CD4-positive, alpha-beta memory T cell (primary cell): ENCODE measurements at places on chromosomes 3 and 15. TPM values are rescaled to one million over a fixed set of nuclear protein-coding genes. Genes with fewer than 3 reads are reported as not detected.

GRCh38 chr3:15629860-15630597 is 28.5 kb downstream of the BTD start:
- no peaks in the 10 kb centered on the region for H3K36me3 ChIP-seq
- peaks cover 30% of the 10 kb centered on the region for H3K4me1 ChIP-seq
- H3K27ac ChIP-seq: no peak overlapping the region
- DNase-seq: peak; percentile 74

- no peak overlapping the region for H3K4me3 ChIP-seq
- no peaks in the 10 kb centered on the region for H3K27me3 ChIP-seq
- H3K36me3 ChIP-seq: no peaks in the 10 kb centered on the region
- no peak for DNase-seq
- H3K4me1 ChIP-seq: no peaks in the 10 kb centered on the region
- H3K27ac ChIP-seq: no peak overlapping the region
These were observed 962.3 kb downstream of the EPHA3 start for GRCh38 chr3:90069748-90070147.

DNA sequence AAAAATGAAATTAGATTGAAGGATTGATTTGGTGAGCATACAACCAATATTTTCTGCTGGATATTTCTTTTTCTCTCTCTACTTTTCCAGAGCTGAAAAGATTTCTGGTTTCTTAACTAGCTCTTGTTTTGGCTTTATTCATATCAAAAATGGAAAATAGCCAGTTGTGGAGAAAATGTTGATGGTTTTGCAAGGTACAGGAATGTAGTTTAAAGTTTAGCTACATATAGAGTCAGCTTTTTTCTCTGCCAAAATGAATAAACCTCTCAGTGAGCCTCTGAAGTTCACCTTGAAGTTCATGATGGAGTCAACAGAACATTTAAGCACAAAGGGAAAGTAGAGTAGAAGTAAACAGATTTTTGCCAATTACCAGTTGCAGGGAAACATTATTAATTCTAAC is 720.5 kb upstream of the ALCAM start:
- H3K27ac ChIP-seq: no peak overlapping the region
- no peak for DNase-seq
- H3K4me3 ChIP-seq: no peak overlapping the region
- H3K4me1 ChIP-seq: no peaks in the 10 kb centered on the region

DNA sequence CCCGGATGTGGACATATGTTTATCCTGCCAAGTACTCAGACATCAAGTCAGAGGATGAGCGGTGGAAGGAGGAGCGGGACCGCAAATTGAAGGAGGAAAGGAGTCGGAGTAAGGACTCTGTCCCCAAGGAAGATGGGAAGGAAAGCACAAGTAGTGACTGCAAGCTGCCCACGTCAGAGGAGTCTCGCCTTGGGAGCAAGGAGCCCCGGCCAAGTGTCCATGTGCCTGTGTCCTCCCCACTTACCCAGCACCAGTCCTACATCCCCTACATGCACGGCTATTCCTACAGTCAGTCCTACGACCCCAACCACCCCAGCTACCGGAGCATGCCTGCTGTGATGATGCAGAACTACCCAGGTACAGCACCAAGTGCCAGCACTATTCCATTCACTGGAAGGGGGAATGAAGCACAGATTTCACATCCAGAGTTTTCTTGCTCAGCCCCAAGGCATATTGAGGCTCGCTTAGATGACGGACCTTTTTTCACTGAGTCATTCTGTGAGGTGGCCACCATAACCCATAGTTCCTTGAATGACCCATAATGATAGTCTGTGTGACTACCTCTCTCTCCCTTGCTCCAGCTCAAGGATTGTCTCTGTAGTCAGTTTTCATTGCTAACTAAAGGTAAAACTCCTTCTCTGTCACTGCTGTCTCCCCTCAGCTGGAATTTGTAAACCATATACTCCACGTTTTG is 97.1 kb downstream of the RBPMS2 start:
- H3K27ac ChIP-seq: no peak overlapping the region
- no peaks in the 10 kb centered on the region for H3K27me3 ChIP-seq
- DNase-seq: no peak
- no peak overlapping the region for H3K4me3 ChIP-seq
- no peaks in the 10 kb centered on the region for H3K4me1 ChIP-seq

DNA sequence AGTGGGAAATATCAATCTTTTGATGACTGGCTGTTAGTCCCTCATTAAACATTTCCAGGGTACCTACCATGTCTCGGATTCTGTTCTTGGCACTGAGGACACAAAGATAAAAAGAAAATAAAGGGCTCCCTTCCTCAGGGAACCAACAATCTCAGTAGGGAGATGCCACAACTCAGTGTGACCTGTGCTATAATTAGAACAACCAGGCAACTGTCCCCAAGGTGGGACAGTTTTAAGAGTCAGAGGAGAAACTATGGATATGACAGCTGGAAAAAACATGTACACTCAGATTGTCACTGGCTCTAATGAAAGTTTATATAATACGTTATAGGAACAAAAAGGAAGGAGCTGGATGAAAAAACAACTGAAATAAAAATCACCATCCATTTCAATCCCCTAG is 23.3 kb upstream of the CMTM8 start:
- H3K4me1 ChIP-seq: no peaks in the 10 kb centered on the region
- no peak for DNase-seq
- no peak overlapping the region for H3K4me3 ChIP-seq
- no peaks in the 10 kb centered on the region for H3K27me3 ChIP-seq

DNA sequence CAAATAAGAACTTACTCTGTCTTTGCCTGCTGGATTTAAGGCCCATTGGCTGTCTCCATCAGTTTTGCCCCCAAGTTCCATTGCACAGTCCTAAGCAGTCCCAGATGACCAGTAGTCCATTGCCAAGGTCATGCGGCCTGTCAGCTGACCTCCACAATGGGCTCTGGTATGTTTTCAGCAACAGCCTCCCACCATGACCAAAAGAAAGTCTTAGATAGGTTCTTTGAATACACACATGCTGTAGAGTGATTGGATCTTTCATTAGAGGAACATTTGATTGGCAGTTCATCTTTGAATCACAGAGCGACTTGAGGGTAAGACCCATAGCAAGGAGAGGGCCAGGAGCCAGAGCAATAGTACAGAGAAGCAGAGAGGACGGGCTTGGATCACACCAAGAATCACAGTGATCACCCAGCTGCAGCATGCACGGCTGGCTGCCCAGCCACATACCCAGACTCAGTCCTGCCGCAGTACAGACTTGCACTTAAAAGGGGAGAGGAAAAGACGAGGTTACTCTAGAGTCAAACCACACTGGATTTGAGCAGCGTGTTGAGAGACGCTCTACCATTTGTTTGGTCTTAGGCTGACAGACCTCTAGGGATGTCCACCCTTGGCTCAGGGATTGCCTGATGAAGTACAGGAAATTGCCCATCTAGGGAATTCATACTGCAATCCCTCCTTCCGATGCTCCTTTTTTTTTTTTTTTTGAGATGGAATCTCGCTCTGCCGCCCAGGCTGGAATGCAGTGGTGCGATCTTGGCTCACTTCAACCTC is 50.4 kb downstream of the APH1B start:
- H3K27ac ChIP-seq: no peak overlapping the region
- H3K36me3 ChIP-seq: no peaks in the 10 kb centered on the region
- H3K4me3 ChIP-seq: no peak overlapping the region
- DNase-seq: no peak

DNA sequence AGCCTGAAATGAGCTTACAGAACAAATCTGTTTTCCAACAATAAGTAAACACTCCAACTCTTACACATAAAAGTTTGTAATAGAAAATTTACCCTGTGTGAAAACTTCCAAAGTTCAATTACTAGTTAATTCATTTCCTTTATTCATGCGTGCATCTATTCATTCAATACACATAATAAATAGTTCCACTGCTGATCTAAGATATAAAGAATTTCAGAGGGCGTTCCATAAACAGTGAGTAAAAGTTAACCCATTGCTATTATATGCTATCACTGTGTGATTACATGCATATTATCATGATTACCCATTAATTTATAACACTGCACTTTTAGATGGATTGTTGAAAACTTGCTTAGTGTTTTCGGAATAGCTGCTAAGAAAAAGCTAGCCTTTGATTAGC is 36.2 kb upstream of the CFAP20DC start:
- H3K36me3 ChIP-seq: no peaks in the 10 kb centered on the region
- H3K4me1 ChIP-seq: no peaks in the 10 kb centered on the region
- H3K27me3 ChIP-seq: no peaks in the 10 kb centered on the region
- no peak overlapping the region for H3K27ac ChIP-seq

- peaks cover 36% of the 10 kb centered on the region for H3K36me3 ChIP-seq
- no peak for DNase-seq
- H3K27ac ChIP-seq: no peak overlapping the region
- no peaks in the 10 kb centered on the region for H3K4me1 ChIP-seq
- no peaks in the 10 kb centered on the region for H3K27me3 ChIP-seq
These were observed 53.3 kb downstream of the SLC6A6 start for GRCh38 chr3:14455571-14456317.

DNA sequence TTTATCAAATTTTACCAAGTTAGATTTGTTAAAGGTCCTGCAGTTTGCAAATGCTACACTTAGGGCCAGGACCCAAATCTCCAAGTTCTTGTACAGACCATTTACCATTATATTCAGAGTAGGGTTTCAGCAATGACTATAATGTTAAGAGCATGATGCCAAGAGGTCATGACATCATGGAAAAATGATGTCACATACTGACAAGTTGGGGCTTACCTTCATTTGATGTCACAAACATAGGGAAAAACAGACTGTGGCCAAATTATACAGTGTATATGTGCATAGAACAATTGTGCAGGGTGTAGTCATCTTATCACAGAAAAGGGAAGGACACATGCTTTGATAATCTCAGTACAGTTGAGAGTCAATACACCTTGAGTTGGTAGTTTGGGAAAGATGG is 10.1 kb upstream of the THRB start:
- DNase-seq: no peak
- H3K4me1 ChIP-seq: no peaks in the 10 kb centered on the region
- H3K4me3 ChIP-seq: no peak overlapping the region
- no peaks in the 10 kb centered on the region for H3K27me3 ChIP-seq
- H3K27ac ChIP-seq: no peak overlapping the region
- no peaks in the 10 kb centered on the region for H3K36me3 ChIP-seq

DNA sequence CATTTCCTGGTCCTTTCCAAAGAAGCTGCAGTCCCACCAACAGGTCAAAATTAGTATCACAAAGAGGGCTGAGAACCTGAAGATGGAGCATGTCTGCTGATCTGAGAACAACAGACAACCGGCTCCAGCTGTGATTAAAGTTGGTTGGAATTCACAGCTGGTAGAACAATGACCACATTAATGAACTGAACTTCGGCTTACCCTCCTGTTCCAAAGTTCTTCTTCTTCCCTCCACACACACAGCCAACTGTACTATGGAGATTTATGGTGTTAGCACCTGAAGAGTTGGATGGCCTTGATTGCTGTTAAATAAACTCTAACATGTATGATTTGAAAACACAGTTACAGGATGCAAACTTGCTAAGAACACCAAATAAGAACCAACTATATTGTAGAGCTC is 27.4 kb upstream of the ROPN1 start:
- H3K27ac ChIP-seq: no peak overlapping the region
- H3K36me3 ChIP-seq: no peaks in the 10 kb centered on the region

Gene ENTPD3
- not detected for total RNA-seq

Gene COL6A5
- not detected for total RNA-seq

Gene RRP9
- 17.3 TPM for total RNA-seq
